ENCODE measurements at places on chromosomes 7 and 10. TPM values are rescaled to one million over a fixed set of nuclear protein-coding genes. Genes with fewer than 3 reads are reported as not detected.

DNA sequence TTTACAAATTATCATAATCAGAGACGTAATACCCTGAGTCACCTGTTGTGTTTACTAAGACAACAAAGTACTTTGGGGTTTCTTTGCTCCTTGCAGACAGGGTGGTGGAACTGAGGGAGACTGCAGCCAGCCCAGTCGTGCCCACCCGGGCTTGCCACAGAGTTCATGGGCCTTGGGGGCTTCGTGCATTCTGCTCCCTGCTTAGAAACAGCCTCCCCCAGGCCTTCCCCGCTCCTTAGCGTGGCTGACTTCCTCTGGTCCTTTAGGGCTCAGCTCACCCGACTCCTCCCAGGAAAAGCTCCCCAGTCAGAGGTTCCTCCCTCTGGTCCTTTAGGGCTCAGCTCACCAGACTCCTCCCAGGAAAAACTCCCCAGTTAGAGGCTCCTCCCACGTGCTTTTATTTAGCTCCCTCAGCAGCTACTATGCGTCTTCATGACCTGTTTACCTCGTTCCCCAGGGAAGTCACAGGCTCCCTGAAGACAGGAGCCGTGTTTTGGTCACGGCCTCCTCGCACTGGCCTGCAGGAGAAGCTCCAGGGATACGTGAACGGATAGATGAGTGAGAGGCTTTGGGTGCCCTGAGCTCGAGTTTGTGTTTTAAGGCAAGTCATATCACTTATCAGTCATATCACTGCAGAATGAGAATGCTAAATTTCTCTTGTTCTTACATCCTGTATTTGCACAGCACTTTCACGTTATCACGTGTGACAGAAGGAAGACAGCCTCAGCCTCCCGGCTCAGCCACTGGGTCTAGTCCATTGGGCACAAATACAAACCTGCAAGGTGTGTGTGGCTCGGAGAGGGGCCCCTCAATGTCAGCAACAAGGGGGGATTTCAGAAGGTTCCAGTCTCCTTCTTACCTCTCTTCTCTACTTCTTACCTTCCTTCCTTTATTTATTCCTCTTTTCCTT lies 52.7 kb upstream of the VIPR2 start:
- no peak for DNase-seq

- peak; percentile 45 for DNase-seq
Observed at GRCh38 chr10:123573236-123574108, 92.7 kb upstream of the GPR26 start.

- peak; percentile 96 for DNase-seq
Observed at GRCh38 chr7:22726907-22727713, at the start of gene IL6. TSS of gene IL6 (plus strand) at chr7:22727200. CDS start at chr7:22727263, 63 bp downstream.

DNA sequence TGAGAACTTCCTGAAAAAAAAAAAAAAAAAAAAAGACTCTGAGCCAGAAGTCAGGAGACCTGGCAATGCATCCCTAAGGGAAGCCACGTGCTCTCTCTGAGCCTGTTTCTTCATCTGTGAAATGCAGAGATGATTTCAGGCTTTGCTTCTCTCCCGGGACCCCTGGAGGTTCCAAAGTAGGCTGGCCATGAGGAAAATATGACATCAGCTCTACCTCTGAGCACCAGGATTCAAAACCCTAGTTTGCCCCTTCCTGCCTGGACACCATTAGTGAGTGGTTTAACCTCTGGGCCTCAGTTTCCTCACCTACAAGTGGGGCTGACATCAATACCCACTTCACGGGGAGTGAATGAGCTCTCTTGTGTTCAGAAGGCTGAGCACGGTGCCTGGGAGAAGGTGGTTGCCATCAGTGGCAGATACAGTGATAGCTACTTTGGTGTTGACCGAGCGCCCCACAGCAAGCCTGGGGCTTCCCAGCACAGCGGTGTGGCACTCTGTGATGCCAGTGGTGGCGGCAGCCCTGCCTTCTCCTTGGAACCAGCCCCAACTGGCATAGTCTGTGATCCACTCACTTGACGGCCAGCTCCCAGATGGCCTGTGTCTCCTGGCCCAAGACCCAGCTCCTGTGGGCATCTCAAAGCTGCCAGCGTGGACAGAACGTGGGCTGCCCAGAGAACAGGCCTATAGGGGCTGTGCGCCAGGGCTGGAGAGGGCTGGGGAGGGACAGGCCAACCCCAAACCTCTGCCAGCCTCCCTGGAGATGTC lies 153.1 kb upstream of the UNC5B start:
- no peak for DNase-seq

DNA sequence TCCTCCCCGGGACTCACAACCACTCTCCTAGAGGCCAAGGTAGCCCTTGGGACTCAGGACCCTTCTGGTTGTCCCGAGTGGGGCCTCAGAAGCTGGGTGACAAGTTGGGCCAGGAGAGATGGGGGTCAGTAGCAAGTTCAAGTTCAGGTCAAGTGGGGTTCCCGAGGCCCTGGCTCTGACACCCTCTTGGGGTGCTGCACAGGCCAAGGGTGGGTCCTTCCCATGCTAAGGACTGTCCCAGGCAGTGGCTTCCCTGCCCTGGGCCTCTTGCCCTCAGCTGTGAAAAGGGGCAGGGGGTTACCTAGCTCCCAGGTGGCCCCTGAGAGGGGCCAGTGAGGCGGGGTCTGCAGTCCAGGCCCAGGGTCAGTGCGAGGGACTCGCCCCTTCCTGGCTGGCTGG lies 115.4 kb upstream of the TNRC18 start:
- no peak for DNase-seq

- DNase-seq, result peak; percentile 90
Observed at GRCh38 chr7:25028370-25029021, 48.5 kb upstream of the OSBPL3 start.

The CPA2 gene
- total RNA-seq, result not detected

The SEMA3D gene
- total RNA-seq, result 16.3 TPM

- DNase-seq, result no peak
Observed at GRCh38 chr7:138527746-138528223, 67.7 kb downstream of the TRIM24 start.

DNA sequence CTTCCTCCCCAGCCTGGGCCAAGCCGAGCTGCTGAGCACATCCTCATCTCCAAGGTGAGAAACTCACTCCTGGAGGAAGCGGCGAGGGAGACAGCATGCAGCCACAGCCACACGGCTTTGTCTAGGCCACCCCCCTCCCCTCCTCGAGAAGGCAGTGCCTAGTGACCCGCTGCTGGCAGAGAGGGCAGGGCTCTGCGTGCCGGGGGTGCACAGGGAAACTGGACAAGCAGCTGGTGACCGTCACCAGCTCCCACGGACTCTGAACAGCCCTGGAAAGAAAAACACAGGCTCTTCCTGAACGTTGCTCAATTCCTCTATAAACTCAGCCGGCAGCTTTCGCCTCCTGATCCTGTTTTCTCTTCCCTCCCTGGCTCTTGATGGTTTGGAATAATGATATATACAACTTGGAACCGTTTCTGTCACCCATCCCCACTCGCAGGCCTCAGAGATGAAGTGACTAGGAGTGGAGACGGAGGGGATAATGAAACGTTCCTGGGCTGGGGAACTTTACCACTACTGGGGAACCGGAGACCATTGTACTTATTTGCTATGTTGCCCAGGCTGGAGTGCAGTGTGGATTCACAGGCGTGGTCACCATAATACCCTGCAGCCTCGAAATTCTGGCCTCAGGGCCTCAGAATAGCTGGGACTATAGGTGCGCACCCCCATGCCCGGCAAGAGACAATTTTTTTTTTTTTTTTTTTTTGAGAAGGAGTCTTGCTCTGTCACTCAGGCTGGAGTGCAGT lies 19.3 kb downstream of the PAPOLB start:
- no peak for DNase-seq

DNA sequence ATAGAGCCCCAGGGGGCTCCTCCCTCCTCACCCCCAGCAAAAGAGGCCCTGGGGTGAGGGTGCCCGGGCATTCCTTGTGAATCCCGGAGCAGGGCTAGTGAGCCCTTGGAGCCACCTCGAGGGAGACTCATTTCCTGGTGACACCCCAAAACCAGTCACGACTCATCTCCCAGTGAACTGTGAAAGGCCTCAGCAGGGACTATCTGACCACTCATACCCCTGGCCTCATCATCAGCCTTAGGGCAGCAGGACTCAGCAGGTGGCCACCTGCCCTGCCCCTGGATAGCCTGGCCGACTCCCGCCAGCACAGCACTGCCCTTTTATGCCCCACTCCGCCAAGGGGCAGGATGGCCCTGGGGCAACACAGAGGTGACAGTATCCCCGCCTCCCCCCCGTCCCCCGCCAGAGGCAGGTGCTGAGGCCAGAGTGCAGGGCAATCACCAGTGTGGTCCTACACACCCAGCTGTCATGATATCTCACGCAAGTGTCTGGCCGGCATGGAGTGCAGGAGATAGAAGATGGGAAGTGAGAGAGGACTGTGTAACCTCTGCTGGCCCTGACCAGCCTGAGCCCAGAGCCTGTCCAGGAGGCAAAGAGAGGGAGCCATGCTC lies 3.2 kb downstream of the SNCG start:
- peak; percentile 52 for DNase-seq

The DYNC1I1 gene
- not detected for total RNA-seq

The KDM7A gene
- total RNA-seq, result 1.1 TPM

- no peak for DNase-seq
Observed at GRCh38 chr10:30238836-30239235, 110.2 kb downstream of the MTPAP start.

The CNPY1 gene
- total RNA-seq, result not detected

The OR2A7 gene
- not detected for total RNA-seq

DNA sequence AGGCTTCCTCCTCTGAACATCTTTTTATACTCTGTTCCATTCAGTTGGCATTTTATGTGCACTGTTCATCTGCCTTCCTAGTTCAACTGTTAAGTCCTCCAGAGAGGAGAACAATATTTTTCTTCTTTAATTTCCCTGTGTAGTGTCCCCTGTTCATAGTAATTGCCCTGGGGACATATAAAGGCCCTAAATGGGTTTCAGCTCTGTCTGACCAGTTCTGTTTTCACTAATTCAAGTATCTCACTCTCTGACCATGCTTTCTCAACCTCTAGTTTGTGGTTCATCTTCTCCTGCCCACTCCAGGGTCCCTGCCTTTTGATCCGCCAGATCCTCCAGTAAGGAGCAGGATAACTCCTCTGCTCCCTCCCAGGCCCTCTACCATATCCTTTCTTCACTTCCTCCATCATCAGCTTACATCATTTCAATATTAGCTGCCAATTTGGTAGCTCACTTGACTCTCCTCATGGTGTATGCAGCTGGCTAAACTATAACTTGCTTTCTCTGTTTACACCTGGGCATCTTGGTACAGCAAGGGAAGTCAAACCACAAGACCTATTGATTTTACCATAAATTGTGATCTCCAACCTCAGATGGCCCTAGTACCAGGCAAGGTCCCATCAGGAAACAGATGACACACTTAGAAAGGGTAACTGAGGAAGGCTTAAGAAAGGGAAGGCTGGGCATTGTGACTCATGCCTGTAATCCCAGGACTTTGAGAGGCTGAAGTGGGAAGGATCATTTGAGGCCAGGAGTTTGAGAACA lies 17.7 kb upstream of the C10orf67 start:
- no peak for DNase-seq

GRCh38 chr10:21330628-21331020 lies 194.9 kb downstream of the SKIDA1 start:
- no peak for DNase-seq

- peak; percentile 94 for DNase-seq
Observed at GRCh38 chr10:13712837-13713581, 126.2 kb downstream of the PRPF18 start.

Measured in HFFc6 (cell line).